Astrocyte (in vitro differentiated cells and primary cell): ENCODE measurements at places on chromosomes 6 and 20. TPM values are rescaled to one million over a fixed set of nuclear protein-coding genes. Genes with fewer than 3 reads are reported as not detected.

CPXM1 gene
- total RNA-seq = 10.6 and 10.9 TPM in 2 replicates

DNA sequence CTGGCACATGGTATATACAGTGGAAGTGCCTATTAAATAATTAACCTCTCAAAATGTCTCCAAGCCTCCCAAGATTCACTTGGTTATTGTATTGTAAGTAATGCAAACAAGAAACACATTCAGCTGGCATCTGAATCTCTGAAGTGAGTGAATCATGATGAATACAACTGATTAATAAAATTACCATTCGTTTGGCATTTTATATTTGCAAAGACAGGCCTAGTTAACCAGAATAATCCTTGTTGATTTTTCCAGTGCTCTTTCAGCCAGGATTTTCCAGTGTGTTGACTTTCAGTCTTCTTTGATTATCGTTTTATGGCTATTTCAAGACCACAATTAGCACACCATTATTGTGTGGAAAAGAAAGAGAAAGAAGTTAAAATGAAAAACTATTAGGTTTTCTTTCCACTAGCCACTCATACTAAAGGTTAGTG, 20.3 kb downstream of the SLC22A2 start:
- DNase-seq = no peak

DNA sequence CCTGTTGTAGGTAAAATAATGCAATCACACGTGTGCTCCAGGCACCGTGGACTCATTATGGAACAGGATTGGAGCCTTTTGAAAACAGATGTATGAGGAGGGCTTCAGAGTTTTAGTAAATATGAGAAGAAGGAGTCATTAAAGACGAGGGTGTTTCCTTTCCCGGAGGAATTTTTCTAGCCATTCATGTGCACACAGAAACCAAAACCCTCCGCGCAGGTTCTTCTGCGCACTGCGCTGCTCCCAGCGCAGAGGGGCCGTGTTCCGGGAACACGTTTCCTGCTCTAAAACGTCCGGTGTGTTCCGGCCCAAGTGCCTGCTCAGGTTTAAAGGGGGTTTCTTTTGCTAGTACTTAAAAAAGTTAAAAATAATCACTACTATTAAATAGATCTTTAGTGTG, 11.6 kb downstream of the GPR31 start:
- no peak for DNase-seq

DNA sequence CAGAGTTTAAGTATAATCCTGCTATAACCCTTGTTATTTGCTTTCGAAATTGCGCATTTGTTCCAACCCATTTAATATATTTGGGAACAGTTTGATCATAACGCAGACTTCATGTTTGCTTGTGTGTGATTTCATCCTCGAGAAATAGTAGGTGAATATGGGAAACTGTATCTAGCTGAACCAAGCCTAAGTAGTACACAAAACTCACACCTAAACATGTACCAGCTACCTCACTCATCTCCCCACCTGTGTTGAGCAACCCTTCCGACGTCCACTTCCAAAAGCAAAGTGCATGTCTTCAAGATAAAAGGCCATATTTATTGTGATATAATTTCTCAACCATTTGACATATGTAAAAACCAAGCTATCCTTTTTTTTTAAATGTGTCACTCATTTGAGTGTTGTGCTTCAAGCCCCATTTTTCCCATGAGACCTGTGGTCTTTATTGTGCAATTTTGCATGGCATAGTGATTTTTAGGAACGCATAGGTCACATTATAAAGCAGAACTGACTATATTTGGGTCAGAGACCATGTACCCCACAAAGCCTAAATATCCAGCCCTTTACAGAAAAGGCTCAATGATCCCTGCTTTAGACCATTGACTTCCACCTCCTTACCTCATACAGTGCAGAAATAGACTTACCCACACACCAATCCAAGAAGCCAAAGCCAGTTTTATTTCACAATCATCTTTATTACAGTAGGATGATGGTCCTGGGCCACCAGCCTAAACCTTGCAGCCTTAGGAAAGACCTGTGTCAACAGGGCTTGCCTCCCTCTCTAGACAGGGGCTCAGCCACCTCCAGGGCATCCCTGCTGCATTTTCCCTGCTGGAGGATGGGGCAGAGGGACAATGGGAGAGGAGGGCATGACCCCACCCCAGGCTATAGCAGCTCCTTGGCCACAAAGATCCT, 7.1 kb downstream of the CCND3 start:
- DNase-seq = no peak

VWA7 gene
- 0.54 and 0.94 TPM in 2 replicates for total RNA-seq

ALDH8A1 gene
- 0.41 TPM in 2 replicates for total RNA-seq

DNA sequence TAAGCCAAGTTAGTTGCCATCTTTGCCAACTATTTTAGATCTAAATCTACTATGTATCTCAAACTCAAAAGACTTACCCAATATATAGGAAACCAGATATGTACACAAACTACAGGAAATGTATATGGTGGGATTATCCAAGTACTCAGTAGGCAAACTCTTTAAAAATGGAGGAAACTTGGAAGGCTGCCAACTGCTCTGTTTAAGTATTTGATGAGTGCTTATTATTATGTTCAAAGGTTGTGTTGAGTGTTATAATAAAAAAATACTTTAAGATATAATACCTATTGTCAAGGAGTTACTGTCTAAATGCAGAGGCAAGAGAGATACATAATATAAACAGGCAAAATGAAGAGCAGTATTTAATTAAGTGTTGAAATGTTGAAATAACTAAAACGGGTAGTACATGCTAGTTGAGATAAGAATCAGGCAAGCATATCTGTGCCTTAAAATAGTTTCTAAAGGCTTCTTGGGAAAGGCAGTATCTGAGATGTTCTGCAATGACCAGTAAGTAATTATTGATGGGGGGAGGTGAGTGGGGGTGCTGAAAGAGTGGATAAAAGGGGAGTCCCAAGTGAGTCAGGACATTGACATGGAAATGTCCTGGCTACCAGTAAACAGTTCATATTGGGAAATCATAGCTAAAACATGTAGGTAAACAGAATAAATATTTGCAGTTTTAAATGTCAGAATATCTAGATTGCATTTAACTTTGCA, 6.5 kb upstream of the DST start:
- DNase-seq = no peak

- no peak for DNase-seq
These were observed 460.2 kb upstream of the IMPG1 start for GRCh38 chr6:76532647-76533046.
